GM23248 (cell line): ENCODE measurements at places on chromosomes 7 and 10. TPM values are rescaled to one million over a fixed set of nuclear protein-coding genes. Genes with fewer than 3 reads are reported as not detected.

Gene GIMAP7
- not detected in 2 replicates for total RNA-seq

Gene HIBADH
- total RNA-seq: 70.1 and 70.9 TPM in 2 replicates

Gene GRID1
- not detected in 2 replicates for total RNA-seq

- no peak for DNase-seq
These were observed 5.1 kb upstream of the LBX1 start for GRCh38 chr10:101234333-101234732.

GRCh38 chr10:78996792-78997129, 72.0 kb upstream of the ZMIZ1 start:
- DNase-seq: no peak

GRCh38 chr7:3134745-3135144, 91.1 kb upstream of the CARD11 start:
- no peak for DNase-seq

GRCh38 chr10:125691160-125691981, 8.4 kb upstream of the TEX36 start:
- DNase-seq: no peak
